ENCODE measurements at places on chromosomes 4 and X.

DNA sequence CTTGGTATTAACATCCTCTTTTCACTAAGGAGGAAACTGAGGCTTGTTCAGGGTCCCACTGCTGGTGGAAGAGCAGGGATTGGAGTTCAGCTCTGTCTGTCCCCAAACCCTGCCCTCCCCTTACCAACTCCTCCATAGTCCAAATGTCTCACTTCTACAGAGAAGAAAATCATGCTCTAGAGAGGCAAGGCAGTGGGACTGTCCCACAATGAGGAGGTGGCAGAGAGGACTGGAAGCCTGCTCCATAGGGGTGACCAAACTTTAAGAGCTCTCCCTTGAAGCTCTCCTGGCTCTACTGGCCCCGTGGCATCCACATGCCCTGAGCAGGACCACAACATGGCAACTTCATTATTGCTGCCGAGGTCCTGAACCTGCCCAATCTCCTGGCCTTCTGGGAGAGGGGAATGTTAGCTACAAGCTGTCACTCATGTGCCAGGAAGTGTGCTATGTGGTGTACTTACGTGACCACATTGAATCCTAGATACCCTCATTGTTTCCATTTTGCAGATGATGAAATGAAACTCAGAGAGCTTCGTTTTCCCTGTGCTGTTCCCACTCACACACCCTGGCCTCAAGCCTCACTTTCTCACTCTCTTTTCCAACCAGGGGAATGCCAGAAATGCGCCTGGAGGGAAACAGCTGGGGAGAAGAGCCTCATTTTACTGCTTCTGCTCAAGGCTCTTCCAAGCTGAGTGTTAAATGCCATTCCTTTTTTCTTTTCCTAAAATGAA lies 71.5 kb downstream of the ANAPC4 start:
- DNase-seq: peak; percentile 20

DNA sequence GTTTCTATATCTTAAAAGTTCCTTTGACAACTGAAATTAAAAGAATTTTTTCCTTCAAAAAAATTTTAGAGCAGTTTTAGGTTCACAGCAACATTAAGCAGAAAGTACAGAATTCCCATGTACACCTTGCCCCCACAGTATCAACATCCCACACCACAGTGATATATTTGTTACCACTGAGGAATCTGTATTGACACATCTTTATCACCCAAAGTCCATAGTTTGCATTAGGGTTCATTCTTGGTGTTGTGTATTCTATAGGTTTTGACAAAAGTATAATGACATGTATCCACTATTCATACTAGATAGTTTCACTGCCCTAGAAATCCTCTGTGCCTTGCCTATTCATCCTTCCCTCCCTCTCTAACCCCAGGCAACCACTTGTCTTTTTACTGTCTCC lies 43.7 kb downstream of the FNIP2 start:
- no peak for DNase-seq

DNA sequence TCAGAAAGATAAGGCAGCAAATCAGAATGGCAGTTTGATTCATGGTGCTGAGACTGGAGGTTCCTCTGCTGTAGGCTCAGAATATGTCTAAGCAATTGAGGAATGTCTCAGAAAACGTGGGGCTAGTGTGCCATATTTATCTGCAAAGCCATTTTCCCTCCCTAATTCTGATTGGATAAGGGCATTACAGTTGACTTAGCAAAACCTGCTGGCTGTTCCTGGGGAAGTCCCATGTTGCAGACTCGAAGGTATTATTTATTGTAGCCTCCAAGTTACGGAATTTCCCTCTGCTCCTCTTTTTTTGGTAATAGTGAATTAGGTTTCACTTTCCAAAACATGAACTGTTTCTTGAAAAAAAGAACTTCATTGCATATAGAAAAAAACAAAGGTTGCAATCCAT lies at the start of gene CXCL10:
Gene CXCL10 (minus strand): TSS at position 109 of the 400 bp plus-strand sequence. CDS start 66 bp downstream, at position 43.
- no peak for DNase-seq

DNA sequence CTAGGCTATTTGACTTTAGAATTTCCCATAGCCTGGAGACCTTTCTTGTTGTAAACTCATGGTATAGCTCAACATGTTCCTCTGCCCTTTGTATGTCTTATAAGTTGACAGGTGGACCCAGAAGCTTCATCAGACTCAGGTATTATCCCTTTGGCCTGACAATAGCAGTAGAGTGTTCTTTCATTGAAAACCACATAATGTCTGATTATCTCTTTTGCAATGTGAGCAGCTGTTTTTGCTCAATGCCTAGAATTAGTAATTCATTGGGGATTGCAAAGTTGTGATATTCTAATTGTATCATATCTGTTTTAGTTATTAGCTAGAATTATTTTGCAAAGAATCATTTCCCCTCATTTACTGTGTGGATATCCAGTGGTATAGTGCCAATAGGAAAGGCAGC lies 27.5 kb downstream of the TBC1D19 start:
- DNase-seq: no peak

DNA sequence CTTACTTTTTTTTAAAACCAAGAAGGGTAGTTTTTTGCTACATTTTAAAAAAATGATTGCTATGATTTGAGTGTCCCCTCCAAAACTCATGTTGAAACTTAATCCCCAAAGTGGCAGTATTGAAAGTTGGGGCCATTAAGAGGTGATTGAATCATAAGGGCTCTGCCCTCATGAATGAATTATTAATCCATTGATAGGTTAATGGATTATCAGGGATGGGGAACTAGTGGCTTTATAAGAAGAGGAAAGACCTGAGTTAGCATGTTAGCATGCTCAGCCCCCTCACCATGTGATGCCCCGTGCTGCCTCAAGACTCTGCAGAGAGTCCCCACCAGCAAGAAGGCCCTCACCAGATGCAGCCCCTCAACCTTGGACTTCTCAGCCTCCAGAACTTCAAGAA lies 31.0 kb downstream of the SMIM43 start:
- DNase-seq: no peak

DNA sequence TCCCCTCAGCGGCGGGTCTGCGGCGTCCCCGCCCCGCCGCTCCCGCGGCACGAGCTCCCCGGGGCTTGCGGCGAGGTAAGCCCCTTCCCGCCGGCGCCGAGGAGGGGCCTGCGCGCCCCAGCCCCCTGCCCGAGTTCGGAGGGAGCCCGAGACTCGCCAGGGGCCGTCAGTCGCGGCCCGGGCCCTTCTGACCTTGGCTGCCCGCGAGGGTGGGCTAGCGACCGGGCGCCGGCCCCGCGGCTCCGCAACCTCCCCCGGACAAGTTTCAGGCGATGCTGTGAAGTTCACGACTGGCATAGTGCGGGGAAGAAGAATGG lies 554 bp downstream of the CDKL5 start:
- DNase-seq: no peak

DNA sequence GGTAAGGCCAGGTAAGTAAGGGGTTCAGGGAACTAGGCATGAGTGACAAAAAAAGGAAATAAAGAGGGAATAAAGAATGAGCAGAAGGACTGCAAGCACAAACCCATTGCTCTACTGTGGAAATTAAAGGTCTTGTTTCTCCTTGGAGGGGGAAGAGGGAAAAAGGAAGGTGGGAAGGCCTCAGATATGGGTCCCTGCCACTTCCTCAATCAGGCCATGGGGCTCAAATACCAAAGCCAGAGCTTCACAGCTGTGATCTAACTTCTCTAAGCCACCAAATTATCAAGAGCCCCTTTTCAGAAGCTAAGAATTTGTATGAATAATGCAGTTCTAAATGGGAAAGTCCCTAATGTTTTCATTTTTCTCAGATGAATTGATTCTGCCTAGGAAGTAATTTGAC lies 4.7 kb downstream of the USP51 start:
- no peak for DNase-seq

DNA sequence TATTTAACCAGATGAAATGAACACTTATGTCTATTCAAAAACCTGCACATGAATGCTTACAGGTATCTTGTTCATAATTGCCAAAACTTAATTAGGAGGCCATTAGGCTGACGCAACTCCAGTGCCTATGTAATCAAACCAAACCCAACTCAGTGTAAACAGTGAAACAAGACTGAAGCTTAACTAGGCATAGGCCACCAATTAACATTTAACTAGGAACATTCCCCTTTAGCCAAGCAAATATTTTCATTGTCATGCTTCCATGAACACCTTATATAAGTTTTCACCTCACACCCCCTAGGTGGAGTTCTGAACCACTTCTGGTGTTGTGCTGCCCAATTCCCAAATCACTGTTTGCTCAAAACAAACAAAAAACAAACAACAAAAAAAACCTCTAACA lies 686.0 kb downstream of the STPG2 start:
- DNase-seq: no peak

- DNase-seq: no peak
These were observed 30.3 kb downstream of the KLF3 start for GRCh38 chr4:38694330-38694729.

DNA sequence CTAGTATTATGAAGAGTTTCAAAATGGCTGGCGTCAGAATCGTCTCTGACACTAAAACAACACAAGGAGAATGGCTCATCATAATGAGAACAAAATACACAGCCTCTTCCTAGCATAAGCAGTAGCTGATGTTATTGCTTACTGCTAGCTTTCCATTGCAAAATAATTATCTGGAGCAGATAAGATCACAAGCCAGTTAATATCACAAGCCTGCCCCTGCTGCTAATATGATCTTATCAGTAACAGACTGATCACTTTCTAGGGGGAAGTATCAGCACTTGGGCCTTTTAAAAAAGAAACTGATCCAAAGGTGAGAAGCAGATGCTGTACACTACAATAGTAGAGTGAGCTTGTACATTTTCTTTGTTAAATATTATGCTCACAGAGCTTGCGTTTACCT lies 554.8 kb upstream of the PABPC4L start:
- DNase-seq: no peak

DNA sequence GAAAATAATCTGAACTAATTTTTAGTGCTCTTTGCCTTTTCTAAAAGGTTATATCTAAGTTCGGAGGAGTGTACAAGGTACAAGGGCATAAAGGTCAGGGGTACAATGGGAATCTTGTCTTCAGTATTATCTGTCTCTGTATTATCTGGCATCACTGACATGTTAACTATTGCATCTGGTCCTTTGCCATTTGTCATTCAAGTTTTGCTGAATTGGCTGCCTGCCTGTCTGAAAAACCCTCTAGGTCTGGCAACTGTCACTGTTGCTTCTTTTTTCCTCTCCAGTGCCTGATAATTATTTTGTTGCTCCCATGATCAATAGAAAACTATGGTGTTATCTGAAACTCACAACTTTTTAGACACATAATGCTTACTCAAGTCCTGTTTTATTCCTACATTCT lies 112.5 kb upstream of the STK26 start:
- no peak for DNase-seq

DNA sequence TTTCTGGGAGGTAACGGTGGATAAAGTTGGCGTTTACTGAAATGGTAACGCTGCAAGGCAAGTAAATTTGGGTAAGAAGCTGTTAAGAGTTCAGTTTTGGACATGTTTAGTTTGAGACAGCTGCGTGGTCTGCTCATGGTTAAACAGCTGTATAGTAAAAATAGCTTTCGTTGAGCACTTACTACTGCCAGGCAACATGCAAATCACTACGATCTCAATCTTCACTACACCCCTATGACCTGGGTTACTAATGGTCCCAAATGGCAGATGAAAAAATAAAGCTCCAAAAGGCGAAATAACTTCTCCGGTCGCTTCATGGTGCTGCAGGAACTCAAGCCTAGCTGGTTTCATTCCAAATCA lies 22.2 kb downstream of the FABP2 start:
- no peak for DNase-seq

DNA sequence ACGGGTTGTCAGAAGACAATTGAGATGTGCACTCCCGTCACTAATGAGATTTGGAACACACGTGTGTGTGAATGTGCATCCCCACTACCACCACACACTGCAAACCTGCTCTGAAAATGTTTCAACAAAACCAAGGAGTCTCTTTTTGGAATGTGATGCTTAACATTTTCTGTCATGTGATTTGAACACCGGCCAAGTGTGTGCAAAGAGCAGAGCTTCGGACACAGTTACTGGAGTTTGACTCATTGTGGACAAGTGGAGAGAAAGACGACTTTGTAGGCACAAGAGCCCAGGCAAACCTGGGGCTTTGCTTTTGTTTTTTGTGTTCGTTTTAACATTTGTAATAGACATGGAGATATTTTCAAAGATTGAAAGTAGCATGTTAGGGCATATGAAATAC lies 49.2 kb downstream of the CCKAR start:
- DNase-seq: no peak

GRCh38 chr4:96406742-96407141 lies 566.8 kb downstream of the PDHA2 start:
- no peak for DNase-seq

DNA sequence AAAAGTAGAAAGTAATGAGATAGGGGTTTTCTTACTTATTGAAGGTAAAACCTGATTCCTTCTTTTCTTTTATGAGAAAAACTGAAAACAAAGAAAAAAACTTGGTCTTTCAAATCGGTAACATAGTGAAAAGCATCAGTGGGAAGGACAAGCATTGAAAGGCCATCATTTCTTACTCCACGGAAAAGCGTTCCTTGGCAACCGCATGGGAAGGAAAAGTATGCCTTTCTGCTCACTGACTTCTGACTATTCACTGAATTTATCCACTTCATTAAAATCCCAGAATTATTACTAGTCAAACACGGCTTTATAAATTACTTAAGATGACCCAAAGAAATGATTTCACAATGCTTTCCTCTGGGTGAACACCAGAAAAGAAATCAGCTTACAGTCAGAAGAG lies 646.7 kb downstream of the TLL1 start:
- DNase-seq: no peak

GRCh38 chrX:126770179-126770578 lies 49.4 kb upstream of the PRR32 start:
- DNase-seq: peak; percentile 0

DNA sequence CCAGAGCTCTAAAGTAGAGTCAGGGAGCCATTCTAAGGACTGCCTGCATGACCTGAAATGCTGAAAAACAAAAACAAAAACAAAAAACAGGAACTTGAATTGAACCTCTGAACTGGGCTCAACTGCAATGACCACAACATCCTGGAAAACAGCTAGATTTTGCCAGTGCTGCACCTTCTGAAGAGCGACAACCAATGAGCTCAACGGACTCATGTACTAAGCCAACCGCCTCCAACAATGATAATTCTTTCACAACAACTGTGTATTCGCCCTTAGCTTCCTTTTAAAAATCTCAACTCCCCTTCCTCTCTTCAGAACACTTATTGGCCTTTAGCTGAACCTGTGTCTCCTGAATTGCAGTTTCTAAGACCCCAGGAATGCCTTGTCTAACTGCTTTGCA lies 69.8 kb downstream of the HAUS3 start:
- no peak for DNase-seq

DNA sequence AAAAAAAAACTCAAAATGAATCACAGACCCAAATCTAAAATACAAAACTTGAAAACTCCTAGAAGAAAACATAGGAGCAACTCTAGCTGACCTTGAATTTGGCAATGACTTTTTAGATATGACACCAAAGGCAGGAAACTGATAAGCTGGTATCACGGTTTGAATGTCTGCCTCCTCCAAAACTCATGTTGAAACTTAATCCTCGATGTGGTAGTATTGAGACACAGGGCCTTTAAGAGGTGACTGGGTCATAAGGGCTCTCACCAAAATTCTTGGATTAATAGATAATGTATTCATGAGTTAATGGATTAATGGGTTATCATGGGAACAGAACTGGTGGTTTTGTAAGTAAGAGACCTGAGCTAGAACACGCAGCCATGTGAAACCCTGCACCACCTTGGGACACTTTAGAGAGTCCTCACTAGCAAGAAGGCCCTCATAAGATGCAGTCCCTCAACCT lies 40.5 kb downstream of the FRYL start:
- DNase-seq: no peak

Measured in right lung (tissue), 10 donors.